ENCODE measurements at places on chromosomes 7 and 10.

DNA sequence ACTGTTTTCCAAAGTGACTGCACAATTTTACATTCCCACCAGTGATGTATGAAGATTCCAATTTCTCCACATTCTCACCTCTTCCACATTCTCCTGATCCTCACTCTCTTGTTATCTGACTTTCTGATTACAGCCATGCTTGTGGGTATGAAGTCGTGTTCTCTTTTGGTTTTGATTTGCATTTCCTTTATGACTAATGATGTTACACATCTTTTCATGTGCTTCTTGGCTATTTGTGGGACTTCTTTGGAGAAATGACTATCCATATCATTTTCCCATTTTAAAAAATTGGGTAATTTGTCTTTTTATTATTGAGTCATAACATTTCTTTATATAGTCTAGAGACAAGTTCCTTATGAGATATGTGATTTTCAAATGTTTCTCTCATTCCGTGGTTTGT lies 10.5 kb upstream of the GIMAP8 start:
- no peak for DNase-seq

DNA sequence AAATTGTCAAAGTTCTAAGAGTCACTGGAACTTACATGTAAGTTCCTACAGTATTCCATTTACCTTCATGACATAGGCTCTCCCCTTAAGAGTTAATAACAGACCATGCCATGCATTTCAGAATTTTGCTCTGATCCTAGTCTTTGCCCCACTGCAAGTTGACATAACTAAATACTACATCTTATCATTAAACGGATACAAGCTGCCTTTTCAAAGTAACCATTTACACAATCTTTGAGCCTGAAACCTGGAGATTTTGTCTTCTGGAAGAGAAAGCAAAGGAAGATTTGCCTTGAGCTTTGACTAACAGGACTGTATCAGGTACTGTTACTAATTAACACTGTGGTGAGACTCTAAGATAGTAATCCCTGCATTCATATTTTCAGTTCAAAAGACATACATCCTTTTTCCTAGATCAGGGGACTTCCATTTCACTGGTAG lies 9.3 kb upstream of the AKR1D1 start:
- no peak for DNase-seq

GRCh38 chr10:23657677-23658076 lies 218.8 kb downstream of the OTUD1 start:
- DNase-seq = no peak

GRCh38 chr10:130875116-130875515 lies 436.4 kb downstream of the TCERG1L start:
- DNase-seq = no peak

- DNase-seq = no peak
Measured at GRCh38 chr10:22219308-22219707, 1.5 kb upstream of the EBLN1 start.

- DNase-seq = no peak
Measured at GRCh38 chr7:31256506-31256905, 84.0 kb downstream of the NEUROD6 start.

GRCh38 chr10:120980279-120981255 lies 129.4 kb downstream of the WDR11 start:
- DNase-seq = no peak

DNA sequence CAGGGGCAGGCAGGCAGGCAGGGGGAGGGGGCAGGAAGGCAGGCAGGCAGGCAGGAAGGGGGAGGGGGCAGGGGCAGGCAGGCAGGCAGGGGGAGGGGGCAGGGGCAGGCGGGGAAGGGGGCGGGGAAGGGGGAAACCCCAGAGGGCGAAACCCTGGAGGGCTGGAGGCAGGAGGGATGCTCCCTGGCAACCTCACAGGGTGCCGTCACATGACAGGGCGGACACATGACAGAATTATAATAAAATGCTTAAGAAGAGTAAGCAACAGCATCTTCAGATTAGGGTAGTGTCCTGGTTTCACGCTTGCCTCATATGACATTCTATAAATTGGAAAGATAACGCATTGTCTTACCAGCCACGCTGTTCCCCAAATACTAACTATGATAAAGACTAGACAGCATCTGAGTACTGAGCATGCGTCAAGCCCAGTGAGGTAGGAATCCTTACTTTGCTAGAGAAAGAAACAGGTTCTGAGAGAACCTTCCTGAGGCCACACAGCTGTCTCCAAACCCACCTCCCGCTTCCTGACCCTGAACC lies 131.6 kb downstream of the DIP2C start:
- no peak for DNase-seq

DNA sequence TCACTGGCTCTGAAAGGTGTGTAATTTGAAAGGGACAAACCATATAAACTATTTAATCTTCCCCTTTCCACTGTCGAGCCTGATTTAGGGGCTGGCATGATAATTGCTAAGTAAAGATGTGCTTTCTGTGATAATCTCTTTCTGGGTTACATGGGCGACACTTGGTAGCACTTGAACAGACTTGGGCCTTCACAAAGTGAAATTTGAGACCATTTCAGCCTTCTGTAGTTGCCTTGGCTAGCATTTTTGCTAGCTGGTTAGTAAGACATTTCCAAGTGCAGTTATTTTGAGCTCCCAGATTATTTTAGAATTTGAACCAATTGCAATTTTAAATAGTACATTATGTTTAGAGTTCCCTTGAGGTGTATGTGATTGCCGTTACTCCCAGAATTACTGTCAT lies 432.7 kb upstream of the GALNT17 start:
- DNase-seq = no peak

DNA sequence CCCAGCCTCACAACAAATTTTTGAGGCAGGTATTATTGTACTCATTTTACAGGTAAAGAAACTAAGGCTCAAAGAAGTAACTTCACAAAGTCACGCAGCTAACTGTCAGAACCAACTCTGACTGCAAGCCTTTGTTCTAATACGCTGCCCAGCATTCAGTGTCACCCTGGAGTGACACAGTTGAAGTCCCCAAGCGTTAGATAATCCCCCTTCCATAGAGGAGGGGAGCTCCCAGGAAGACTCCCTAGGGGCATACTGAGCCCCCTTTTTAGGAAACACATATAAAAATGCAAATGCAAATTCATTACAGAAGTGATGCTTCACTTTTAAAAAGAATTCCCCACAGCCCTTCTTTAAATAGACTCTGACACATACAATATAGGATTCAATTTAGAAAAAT lies 101.0 kb upstream of the MACROH2A2 start:
- DNase-seq = no peak

GRCh38 chr10:80443531-80443974 lies 10.6 kb upstream of the TSPAN14 start:
- no peak for DNase-seq

DNA sequence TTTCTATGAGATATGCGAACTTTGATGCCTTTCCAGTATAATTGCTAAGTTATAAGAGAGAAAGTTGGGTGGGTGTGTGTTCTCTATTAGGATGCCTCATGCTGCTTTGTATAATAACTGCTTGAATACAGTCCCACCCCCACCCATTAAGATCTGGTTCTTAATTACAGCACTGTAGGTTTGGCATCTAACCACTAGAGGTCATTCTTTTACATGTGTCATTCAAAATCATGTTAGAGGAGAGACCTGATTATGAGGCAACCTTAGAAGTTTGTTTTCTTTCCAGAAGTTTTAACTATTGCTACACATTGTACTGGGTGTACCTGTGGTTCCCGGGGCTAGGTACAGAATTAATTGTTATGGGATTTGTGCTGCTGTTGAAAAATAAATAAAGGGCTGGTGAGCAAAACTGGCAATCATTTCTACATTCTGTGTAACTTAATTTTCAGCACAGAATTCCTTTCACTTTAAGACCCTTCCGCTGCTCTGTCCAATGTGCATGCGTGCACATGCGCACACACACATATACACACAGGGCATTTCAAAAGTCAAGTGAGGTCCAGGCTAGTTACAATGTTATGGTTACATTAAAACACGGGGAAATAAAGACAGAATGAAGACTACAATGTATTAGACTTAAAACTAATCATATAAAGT lies 1156.3 kb downstream of the SORCS3 start:
- DNase-seq = no peak

GRCh38 chr10:42940487-42941294 lies 136.2 kb upstream of the RET start:
- no peak for DNase-seq

- DNase-seq = no peak
Measured at GRCh38 chr10:34228066-34228465, 587.0 kb downstream of the PARD3 start.

DNA sequence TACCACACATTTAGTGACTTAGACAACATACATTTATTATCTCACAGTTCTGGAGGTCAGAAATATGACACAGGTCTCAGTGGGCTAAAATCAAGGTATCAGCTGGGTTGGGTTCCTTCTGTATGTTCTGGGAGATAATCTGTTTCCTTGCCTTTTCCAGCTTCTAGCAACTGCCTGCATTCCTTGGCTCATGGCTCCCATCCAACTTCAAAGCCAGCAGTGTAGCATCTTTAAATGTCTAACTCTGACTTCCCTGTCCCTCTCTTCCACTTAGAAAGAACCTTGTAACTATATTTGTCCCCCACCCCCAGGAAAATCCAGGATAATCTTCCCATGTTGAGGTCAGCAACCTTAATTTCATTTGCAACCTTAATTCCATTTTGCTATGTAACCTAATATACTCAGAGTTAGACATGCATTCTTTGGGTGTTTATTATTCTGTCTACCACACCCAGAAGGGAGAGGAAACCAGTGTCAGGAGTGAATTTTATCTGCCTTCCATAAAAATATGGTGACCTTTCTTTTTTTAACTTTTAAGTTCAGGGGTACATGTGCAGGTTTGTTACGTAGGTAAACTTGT lies 57.3 kb upstream of the SMIM30 start:
- no peak for DNase-seq

DNA sequence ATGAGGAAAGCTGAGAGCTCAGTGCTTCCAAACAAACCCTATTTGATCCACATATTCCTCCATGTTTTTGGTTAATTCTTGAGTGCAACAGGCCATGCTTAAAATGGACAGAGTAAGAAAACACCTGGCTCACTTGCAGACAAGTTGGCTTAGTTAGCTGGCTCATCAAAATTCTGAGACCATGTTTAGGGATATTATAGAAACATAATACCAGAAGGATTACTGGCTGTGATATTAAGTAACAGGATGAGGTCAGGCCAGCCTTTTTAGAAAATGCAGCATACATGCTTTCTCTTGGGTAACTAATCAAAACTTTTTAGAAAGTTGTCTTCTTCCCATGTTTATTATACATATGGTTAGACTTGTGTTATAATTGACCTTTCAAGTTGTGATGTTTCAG lies 867.2 kb upstream of the LRRTM3 start:
- DNase-seq = no peak

- DNase-seq = no peak
Measured at GRCh38 chr10:60140651-60141632, 234.6 kb upstream of the CCDC6 start.

DNA sequence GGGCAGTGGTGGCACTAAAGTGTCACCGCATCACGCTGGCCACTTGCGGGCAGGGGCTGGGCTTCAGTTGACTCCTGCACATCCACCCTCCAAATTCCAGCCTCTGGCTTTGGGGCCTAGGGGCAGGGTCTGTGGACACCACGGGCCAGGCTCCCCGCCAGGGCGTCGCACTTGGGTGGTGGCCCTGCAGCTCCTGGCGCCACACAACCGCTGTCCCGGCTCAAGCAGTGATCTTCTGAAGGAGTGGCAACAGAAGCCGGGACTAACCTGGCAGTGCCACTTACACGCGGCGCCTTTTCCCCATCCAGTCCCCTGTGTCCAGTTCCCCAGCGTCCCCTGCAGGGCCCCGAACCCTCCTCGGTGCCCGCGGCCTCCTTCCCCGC lies 134.3 kb upstream of the ZNF92 start:
- no peak for DNase-seq

DNA sequence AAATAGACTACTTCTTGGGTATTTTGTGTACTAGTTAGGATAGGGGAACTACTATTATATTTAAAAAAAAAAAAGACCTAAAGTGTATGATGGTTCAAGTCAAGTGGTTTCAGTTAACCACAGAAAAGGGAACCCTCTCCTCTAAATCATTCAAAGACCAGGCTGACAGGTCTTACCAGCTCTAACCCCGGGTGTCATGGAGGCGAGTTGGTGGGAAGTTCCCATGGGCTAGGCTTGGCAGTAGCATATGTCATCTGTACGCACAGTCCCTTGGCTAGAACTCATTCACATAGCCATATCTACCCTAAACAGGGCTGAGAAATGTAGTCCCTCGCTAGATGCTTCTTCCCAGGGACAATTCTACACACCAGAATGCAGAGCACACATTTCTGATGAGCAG lies 37.7 kb upstream of the KCNMA1 start:
- no peak for DNase-seq

- DNase-seq = no peak
Measured at GRCh38 chr10:80611481-80612185, 73.9 kb downstream of the SH2D4B start.

GRCh38 chr7:23334482-23335056 lies 35.4 kb downstream of the MALSU1 start:
- no peak for DNase-seq

DNA sequence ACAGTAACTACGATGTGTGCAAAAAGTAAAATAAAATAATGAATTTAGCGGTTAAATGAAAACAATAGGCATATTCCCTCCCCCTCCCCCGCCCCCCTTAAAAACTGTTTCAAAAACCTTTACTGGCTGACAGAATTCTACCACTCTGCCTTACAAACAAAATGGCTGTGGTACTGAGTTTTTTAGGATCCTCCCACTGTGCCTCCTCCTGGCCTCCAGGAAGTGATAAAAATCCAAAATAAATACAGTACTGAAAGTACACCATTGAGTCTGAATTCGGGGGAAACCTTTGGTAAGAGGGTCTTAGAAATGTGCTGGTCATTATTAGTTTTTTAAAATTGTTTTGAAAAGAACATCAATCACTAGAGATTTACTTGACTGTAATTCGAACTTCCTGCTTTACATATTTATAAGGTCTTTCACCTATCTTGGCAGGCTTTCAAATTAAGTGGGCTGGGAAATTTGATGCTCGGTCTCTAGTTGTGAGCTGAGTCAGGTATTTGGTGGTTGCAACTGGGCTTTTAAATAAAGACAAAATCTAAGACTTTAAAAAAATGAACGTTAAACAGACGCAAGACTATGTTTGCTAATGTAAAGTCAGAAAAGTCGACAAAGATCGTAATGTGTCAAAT lies 32.5 kb upstream of the EPC1 start:
- DNase-seq = no peak

DNA sequence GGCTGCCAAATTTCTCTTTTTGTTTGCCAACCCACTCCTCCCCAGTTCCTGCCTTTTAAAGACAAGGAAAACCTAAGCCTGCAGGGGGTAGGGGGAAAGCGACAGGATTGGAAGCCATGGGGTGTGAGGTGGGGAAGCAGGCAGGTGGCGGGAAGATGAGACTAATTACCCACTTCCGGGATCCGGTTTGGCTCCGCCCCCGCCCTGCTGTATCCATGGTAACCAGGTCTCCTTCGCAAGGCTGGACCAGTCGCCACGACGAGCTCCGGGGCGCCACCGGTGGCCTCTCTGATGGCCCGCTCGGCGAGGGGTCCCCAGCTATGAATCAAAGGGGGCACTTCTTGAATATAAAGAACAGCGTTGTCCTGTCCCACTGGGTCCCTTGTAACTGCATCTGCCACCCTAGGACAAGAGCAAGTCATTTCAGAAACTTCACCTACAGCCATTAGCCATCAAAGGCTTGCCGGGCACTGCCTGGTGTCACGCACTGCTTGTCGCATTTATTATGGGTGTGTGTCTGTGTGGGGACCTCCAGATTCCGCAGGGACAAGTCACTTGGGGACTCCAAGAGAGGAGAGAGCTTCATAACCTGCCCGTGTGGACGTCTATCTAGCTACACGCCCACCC lies 55.4 kb upstream of the LMTK2 start:
- DNase-seq = peak; percentile 23

- no peak for DNase-seq
Measured at GRCh38 chr7:49775949-49776443, 2.6 kb downstream of the VWC2 start.

- no peak for DNase-seq
Measured at GRCh38 chr7:1290679-1291356, 58.1 kb downstream of the UNCX start.

All from GM18507 (cell line).